ENCODE measurements at places on chromosomes 6 and 20.
A peak's percentile ranks its signal among the peaks of the same experiment; 100 is the strongest.

GRCh38 chr6:158916617-158917016, 83.4 kb downstream of the RSPH3 start:
- no peak for DNase-seq

DNA sequence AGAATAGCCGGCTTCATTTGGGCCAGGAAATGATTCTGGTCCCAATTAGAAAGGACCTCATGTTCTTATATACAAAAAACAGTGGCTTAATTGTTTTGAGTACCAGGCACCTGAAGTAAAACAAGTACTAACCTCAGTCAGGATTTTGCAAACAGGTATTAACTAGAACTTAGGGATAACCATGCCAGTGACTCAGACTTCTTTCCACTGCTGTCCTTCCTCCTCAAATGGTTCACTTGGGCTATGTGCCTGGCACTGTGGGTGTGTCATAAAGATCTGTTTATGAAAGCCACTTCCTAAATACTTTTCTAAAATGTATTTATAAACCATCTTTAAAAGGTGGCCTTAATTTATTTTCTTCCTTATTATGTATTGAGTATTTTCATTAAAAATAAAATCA, 10.7 kb downstream of the CLDN20 start:
- no peak for DNase-seq

DNA sequence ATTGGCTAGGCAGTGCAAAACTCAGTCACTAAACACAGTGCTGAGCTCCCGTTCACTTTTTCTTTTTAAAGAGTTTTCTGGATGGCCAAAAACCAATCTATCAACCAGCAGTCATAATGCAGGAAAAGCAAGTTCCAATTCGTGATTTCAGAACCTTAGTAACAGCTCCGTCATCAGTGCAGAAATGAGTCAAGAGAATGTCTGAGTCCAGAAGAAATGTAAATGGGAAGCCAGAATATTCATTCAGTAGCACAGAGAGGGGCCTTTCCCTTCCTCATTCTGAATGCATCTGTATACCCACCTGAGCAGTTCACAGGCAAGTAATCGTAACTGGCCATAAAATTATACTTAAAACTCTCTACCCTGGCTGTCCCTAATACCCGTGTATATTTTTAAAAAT, 20.4 kb downstream of the HUS1B start:
- DNase-seq: no peak

GRCh38 chr6:315921-316752, 23.9 kb downstream of the DUSP22 start:
- no peak for DNase-seq

DNA sequence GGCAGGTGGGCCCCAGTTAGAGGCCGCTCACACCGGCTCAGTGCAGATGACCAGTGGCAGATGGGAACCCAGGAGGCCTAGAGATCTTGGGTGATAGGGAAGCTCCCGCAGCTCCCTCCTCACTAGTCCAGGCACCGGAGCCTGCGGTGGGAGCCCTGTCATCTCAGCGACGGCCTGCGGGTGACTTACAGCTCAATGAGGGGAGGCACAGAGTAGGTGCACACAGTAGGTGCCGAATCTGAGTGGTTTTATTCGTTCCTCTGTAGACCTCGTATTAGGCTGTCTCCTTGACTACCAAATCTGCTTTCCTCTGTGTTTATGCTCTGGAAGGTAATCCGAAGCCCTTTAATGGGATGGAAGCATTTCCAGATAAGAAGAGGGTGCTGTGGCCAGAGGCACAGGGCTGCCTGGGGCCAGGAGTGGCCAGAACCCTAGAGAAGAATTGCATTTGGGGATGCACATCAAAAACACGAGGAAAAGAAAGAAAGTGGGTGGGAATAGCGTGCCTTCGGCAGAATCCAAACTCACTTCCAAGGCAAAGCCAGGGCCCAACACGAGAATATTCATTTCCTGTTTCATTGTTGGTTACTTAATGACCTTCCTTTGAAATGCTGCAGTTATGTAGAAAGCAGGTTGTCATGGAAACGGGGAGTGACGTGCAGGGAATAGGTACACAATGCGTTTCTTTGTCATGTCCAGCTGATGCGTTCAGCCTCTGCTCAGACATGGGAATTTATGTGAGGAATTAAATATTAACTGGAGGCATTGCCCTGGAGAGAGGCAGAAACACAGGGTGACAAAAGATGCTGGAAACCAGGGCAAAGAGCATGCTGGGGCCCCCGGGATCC, 24.7 kb downstream of the MYT1 start:
- no peak for DNase-seq

DNA sequence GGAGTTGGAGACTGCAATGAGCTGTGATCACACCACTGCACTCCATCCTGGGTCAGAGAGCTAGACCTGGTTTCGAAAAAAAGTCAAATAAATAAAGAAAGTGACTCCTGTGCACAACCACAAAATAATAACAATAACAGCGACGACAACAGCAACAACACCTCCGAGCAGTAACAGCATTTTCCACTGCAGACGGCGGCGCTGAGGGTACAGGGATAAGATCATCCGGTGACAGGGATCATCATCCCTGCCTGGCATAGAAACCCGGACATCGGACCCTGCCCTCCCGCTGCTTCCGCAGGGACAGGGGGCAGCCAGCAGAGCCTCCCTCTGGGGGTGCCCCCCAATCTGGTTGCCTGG, 11.5 kb downstream of the SRXN1 start:
- DNase-seq: no peak

- DNase-seq: peak; percentile 92
These were observed 12.1 kb upstream of the C20orf203 start for GRCh38 chr20:32685541-32686529.

- no peak for DNase-seq
These were observed 44.1 kb downstream of the BEND6 start for GRCh38 chr6:56999049-56999448.

GRCh38 chr6:148700741-148701311, 46.0 kb upstream of the UST start:
- no peak for DNase-seq

- no peak for DNase-seq
These were observed 517.4 kb upstream of the JARID2 start for GRCh38 chr6:14728396-14729024.

GRCh38 chr6:87636315-87636714, 46.4 kb downstream of the ORC3 start:
- no peak for DNase-seq

DNA sequence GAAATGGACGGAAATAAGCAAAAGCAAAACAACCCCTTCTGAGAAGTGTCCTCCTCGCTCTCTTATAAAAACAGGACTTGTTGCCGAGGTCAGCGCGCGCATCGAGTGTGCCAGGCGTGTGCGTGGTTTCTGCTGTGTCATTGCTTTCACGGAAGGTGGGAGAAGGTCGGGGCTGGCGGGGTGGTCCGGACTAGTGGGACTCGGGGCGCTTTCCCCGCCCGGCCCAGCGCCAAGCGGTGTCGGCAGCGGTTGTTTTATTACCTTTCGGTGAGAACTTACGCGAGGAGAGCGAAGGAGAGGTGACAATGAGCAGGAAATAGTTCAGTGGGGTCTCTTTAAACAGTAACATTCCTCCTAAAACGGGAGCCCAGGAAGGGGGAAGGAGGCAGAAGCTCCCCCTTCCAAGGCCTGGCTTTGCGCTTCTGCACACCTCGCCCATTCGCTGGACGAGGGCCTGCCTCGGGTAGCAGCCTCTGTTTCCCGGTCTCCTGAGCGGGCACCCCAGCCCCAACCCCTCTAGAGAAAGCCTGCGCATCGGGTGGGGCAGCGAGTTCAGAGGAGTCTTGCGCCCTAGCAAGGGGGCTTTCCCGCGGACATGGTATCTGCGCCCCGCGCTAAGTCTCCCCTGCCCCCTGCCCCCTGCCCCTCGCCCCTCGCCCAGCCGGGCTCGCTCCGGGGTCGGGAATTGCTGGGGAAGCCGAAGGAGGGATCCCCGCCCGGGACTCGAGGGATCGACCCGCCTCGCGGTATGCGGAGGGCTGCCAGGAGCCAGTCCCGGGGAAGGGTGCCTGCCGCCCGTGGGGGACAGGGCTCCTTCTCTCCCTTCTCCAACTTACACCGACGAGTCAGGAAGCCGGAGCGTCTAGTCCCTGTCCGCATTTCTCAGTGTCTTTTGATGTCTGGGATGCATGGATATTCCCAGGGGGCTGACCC, 1.2 kb upstream of the TBXT start:
- no peak for DNase-seq

- DNase-seq: no peak
These were observed 5.1 kb downstream of the HLA-DMA start for GRCh38 chr6:32947552-32948465.

DNA sequence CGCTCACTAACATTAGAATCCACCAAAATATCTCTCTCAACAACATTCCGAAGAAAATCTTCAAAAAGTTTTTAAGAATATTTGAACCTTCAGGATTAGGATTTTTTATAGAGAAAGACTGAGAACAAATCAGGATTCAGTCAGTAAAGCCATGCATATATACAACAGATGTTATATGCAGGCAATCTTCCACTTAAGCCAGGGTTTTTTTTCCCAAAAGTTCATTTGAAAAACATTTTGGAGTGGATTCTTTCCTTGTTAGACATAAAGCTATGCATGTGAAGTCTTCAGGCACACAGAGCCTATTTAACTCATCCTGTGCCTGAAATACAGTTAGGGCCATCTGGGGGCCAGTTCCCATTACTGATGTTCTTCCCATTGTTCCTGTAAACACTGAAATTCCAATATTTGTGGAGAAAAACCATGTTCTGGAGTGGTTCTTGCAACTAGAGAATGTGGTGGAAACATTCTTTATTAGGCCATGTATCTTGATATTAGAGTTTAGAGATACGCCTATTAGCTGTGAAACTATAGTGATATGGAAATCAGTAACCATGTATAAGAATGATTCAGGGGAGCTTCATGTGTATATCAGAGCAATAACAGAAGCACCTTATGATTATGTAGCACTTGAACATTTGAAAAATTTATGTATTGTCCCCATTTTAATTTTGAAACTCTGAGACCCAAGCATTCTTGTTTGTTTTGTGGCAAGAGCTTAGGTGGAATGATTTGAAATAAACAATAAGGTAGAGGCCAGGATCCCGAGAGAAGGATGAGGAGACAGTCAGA, 61.7 kb downstream of the PLEKHG1 start:
- no peak for DNase-seq

DNA sequence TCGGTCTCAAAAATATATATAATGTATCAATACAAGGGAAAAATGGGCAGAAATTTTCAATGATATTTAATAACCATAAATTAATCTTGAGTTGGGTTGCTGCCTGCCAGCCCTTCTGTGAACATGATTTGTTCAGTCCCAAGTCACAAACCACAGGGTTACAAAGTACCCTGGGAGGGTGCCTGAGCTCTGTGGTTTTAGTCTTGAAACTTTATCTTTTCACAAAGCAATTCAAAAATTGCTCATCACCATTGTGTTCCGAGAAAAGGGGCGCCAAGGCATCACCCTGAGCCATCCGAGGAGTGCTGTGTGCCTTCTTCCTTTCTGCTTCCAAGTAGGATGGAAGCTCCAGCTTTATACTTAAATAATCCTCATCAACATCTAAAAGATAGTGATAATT, 141.6 kb upstream of the AKAP12 start:
- no peak for DNase-seq

GRCh38 chr20:38295811-38296210, 8.1 kb upstream of the BPI start:
- DNase-seq: no peak

GRCh38 chr20:61419501-61419900, 167.4 kb downstream of the CDH4 start:
- no peak for DNase-seq

DNA sequence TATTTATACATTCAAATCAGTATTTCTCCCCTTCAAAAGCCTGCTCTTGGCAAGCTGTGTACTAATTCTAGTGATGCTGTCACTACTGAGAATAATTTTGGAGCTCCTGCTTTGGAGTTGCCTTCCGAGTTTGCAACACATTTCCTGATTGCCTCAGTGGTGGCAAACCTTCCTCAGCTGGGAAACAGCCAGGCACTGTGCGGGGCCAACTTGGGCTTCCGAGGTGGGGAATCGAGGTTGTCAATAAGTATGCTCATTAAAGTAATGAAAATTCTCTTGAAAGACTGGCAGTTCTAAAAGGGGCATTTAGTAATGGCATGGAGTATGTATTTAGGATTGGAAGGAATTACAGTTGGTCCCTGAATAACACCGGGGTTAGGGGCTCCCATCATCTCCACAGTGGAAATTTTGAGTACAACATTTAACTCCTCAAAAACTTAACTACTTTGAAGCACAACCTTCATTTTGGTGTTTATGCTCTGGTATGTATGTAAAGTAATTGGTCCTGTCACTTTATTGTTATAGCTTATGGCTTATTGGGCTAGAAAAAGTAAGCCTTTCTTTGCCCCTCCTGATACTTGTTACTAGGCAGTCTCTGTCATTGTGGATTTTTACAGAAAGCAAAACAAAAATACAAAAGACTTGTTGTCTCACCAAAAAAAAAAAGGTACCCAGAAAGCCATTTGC, 2.7 kb downstream of the PAQR8 start:
- no peak for DNase-seq

DNA sequence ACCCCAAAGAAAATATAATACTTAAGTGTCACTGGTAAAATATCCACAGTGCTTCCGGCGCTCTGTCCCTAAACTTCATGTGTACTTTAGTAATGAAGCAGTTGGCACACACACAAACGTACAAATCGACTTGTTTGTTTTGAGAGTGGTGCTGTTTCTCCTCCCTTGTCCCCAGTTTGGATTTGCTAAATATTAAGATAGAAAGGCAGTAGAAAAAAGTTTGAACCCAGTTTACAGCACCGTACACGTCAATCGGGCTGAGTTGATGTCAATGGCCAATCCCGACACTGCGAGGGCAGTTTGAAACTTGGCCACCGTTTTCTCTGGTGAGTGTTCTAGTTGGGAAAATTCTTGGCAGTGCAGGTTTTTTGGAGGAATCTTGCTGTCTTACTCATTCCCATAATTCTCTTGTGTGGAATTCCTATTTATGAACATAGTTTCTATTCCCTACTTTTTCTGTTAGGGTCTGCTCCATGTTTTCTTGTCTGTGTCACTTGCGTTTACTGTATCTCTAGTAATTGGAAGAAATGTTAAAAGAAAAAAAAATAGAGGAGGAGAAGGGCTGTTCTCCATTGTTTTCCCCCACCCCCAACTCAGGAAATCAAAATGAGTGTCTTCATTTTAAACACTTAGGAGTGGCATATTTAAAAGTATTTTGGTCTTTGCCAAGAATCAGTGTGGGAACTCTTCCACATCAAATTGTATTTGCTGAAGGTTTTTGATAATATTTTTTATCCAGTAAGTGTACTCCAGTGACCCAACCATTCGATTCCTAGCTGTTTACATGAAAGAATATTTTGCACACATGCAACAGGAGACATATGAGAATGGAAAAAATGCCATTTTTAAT, 72.3 kb downstream of the OR2B2 start:
- DNase-seq: no peak

All from skeletal muscle cell (primary cell).